CD4-positive, alpha-beta T cell treated with Interleukin-1 beta for 1 hour (primary cell): ENCODE measurements at places on chromosomes 2 and 18.

- no peak for DNase-seq
These were observed 459.0 kb downstream of the BCL11A start for GRCh38 chr2:60094450-60094929.

DNA sequence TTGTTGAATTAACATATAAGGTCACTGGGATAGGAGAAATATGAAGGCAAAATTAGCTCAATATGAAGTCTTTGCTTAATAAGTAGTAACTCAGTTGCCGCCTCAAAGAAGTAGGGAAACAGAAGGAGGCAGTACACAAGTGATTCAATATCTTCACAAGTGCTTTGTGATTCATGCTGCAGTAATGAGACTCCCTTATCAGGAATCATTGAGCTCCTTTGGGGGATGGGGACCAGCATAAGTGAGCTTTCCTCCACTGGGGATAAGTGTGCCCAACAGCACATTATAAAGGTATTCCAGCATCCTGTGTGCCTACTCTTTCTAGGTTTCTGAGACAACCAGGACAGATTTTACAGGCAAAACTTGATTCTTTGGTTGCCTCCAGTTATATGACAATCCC is 323.4 kb upstream of the UBE2E3 start:
- no peak for DNase-seq

DNA sequence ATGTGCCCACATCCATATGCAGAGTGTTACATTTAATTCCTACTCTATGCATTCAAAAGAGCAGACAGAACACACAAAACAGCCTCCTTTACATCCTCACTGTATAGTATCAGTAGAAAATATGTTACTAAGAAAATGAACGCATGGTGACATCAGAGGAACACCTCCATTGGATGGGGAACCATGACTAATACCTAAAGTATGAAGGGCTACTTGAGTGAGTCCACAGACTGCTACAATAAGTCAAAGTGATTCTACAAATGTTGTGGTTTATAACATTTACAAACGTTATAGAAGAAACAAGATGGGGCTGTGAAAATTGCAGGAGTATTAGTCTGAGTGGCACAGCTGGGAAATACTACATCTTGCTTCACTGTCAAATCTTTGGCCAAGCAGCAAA is 1830.9 kb upstream of the PIK3C3 start:
- no peak for DNase-seq

- DNase-seq: no peak
These were observed 50.2 kb upstream of the LRP1B start for GRCh38 chr2:142180820-142181533.

DNA sequence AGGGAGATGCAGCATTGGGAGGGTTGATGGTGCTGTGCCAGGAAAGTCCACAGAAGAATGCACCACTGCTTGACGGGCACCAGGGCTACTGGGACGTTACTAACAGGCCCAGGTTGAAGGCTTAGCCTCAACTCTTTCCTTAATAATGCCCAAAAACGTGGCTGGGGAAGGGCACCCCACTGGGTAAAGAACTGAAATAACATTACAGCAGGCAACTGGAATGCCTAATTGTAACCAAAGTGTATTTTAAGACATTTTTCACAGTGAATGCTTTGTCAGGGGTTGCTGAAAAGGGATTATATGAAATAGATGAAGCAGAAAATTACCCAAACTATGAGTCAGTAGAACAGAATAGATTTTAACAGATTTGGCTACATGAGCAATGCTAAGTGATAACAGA is 191.3 kb downstream of the CMPK2 start:
- no peak for DNase-seq
